Stimulated activated CD4-positive, alpha-beta T cell treated with anti-CD3 and anti-CD28 coated beads, Interleukin-4, amount 100 ng/mL, for 48 hours (primary cell): ENCODE measurements at places on chromosomes 3 and 15.

- no peak for DNase-seq
These were observed 7.4 kb downstream of the PLXND1 start for GRCh38 chr3:129599073-129599472.

- DNase-seq = no peak
These were observed 837 bp downstream of the LRRN1 start for GRCh38 chr3:3800080-3800455.

DNA sequence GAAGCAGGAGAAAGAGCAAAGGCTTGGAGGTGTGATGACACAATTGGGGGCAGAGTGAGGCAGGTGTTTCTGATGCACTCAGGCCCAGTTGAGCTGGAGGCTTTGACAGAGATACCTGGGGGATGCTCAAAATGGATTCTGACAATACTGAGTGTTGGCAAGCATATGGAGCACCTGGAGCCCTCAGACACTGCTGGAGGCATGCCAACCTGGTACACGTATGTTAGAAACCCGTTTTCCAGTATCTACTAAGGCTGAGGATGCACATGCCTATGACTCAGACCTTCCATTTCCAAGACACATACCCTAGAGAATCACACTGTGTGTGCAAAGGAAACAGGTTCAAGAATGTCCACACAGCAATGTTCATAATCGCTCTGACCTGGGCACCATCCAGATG is 58.7 kb downstream of the WNT7A start:
- DNase-seq = no peak

DNA sequence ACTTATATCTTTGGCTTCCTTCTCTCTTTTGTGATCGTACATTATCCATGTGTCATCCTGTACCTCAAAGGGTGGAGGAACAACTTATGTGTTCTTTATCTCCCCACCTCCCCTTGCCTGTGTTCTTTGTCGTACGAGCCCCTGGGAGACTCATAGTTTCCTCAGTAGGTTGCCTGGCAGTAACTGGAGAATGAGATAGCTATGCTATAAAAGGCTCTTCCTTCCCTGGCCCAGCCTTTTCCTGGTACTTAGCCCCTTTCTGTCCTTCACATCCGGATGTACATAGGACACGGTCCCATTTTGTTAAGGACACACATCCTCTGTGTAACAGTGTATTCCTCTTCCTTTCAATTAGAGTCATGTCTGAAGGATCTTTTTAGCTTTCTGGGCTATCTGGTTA is 32.1 kb downstream of the PLCL2 start:
- no peak for DNase-seq

- no peak for DNase-seq
These were observed 3.3 kb downstream of the PIK3CA start for GRCh38 chr3:179151474-179151873.

DNA sequence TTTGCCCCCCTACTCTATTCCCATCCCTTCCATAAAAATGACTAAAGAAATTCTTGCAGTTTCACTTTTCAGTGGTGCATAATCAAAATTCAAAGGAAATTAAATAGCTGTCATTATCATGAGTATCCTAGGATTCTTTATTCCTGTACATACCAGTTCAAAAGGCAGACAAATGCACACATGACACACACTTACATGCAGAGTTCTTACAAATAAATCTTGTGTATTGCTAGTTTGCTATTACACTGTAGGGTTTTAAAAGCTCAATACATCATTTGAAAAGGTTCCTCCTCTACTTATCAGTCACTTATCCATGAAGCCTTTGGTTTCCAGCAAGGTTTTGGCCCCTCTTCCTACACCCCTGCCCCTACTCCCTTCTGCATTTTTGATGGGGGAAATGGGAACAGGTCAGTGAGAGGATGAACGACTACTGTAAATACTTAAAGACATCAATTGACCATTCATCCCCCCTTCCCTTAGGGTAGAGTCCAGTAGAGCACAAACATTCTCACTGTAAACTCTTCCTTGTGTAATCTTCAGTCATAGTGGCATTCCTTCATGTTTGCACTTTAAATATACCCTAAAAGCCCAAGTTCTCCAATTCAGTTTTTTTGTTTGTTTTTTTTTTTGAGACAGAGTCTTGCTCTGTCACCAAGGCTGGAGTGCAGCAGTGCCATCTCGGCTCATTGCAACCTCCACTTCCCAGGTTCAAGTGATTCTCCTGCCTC is 92.6 kb downstream of the SUCLG2 start:
- DNase-seq = no peak

DNA sequence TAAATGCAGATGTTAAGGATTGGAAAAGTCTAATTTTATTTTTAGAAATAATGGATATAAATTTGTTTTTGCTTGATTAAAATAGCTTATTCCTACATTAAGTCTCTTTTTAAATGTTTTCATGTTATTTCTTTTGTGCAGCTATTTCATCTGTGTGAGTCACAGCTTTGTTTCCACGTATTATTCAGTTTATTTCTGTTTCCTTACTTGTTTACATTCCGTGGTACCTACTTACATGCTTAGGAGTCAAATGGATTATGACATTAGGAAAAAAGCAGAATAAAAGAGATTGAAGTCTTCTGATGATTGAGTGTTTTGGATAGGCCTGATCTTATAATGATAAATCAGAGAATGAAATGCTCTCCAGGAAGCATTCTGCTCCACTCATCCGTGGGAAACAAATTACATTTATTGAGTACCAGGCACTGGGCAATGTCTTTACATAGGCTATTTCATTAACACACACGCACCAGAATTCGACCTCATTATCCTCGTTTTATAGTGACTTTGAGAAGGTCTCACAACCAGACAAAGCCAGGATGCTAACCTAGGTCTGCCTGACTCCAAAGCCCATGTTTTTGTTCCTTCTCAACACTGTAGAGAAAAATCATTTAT is 38.1 kb upstream of the RASA2 start:
- DNase-seq = no peak

DNA sequence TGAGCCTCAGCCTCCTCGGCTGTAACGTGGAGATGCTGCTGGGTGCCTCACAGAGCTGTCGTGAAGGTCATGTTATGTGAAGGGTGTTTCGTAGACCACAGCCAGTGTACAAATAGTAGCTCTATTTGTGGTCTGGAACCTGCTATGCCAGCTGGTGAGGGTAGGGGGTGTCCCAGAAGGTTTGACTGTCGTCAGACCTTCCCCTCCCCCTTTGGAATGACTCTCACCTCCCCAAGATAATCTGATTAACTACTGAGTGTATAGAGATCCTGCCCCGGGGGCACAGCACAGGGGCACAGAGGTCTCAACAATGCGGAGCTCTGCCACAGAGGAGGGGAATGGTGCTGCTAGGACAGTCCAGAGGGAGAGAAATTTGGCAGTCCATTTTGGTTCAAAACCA is 20.5 kb downstream of the FGD5 start:
- no peak for DNase-seq

GRCh38 chr3:24086617-24087404 is 141.7 kb downstream of the NR1D2 start:
- DNase-seq = no peak

DNA sequence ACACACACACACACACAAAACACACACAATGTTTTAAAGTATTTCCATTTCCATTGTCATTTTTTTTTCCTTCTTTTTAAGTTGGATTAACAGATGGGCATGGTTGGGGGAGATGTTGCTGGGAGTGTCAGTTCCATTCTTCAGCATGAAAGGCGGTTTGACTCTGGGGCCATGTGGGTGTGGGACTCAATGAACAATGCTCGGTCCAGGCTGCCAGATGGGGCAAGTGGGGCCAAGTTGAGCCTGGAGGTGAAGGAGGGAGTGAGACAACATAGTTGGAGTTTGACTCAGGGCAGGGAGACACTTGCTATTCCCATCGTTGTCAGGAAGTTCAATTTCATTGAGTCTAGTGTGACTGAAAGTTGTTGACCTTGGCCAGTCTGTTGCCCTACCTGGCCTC is 125.3 kb downstream of the TLE3 start:
- no peak for DNase-seq

- no peak for DNase-seq
These were observed 38.8 kb downstream of the EOGT start for GRCh38 chr3:68974711-68975110.

DNA sequence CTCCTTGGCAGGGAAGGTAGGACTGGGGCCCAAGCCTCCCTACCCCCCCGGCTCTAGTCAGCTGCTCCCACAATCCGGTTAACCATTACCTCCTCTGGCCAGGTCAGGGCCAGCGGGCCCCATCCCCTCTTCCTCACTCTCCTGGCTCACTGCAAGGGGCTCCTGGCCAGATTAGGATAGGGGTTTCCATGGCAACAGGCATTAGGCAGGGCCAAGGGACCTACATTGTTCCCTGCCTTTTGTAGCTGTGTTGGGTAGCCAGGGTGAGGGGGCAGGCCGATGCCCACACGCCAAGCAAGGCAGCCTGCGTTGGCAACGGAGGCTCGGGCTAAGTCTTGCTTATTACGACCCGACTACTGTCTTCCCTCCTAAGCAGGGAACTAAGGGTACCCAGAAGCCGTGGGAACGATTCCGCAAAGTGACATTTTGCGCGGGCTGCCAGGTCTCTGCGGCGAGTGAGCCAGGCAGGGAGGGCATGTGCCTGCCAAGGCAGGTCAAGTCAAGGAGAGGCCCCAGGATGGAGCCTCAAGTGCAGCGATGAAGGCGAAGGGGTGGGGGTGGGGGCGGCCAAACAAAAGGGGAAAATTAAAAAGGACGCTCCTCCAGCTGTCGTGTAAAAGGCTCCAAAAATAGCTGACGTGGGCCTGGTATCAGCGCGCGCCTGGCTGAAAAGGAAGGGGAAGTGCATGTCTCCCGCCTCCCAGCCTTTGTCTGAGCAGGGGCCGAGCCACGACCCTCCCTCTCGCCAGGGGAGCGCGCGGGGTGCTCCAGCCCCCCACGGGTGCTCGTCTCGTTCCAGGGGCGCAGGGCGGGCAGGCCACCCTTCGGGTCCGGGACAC is 919 bp downstream of the IDH2 start:
- DNase-seq = peak; percentile 24

- DNase-seq = no peak
These were observed 26.7 kb downstream of the PIK3CA start for GRCh38 chr3:179174898-179175297.

DNA sequence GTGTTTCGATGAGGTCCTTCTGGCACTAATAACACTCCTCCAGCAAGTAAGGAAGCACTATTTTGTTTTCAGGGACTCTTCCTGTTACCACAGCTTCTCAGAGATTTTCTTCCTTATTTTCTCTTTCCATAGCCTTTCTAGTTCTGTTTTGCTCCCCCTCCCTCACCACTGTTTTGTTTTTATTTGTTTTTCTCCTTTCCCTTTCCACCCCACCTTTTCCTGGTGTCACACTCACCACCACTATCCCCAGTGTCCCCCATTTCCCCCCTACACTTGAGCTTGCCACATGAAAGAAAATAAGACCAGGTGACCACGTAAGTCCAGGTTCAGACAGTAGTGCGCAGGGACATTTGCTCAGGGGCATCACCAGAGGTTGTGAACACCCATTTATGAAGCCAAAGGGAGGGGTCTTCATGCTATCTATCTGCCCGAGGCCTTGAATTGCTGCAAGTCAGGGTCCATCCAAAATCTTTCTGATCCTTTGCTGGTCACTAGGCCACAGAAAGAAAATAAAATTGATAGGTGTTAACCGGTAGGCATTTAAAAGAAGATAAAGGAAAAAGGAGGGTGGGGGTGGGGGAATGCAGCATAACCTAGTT is 1.4 kb upstream of the RFTN1 start:
- DNase-seq = no peak

DNA sequence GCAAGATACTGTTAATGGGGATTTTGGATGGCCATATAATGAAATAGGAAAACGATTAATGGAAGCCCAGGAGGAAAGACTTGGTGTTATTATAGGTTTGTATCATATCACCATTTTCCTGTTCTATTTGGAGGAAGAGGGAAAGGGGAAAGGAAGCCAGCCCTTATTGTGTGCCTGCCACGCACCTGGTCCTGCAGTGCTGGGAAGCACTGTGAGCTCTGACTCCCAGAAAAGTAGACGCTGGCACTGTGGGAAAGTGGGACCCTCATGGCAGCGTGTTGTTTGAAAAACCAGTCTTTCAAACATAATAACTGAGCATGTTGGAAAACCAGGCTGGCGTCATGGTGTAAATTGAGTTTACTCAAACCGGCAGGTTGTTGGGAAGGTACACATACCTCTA is 22.0 kb downstream of the CGNL1 start:
- no peak for DNase-seq

GRCh38 chr3:71400986-71401451 is 182.5 kb downstream of the FOXP1 start:
- DNase-seq = no peak

- no peak for DNase-seq
These were observed 198.9 kb upstream of the TOPAZ1 start for GRCh38 chr3:44042772-44043171.

GRCh38 chr3:53674582-53674981 is 171.6 kb downstream of the CHDH start:
- DNase-seq = no peak

- no peak for DNase-seq
These were observed 12.2 kb upstream of the IDH2 start for GRCh38 chr15:90114451-90114901.

- no peak for DNase-seq
These were observed 323.0 kb upstream of the CDIN1 start for GRCh38 chr15:36256404-36256807.

DNA sequence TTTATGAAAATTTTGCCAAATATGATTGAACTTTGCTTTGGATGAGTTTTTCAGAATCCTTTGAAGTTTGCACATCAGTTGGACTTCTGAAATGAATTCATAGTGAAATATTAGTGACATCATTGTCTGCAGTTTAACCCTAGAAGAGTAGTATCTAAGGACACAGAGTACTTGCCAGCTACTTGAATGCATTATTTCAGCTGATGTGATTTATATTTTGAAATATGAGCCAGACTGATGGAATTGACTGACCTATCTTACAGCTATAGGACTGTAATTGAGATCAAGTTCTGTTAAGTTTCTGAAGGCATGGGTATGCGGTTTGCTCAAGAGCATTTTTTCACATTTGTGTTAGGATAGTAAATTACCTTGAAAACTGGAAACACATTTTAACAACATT is 51.2 kb downstream of the LYSMD4 start:
- no peak for DNase-seq

- DNase-seq = no peak
These were observed 276.2 kb upstream of the EPHA6 start for GRCh38 chr3:96538186-96538585.

- DNase-seq = no peak
These were observed 31.2 kb downstream of the ZPLD1 start for GRCh38 chr3:102466001-102466400.

- DNase-seq = no peak
These were observed 103.3 kb downstream of the GOLIM4 start for GRCh38 chr3:167992381-167992780.

DNA sequence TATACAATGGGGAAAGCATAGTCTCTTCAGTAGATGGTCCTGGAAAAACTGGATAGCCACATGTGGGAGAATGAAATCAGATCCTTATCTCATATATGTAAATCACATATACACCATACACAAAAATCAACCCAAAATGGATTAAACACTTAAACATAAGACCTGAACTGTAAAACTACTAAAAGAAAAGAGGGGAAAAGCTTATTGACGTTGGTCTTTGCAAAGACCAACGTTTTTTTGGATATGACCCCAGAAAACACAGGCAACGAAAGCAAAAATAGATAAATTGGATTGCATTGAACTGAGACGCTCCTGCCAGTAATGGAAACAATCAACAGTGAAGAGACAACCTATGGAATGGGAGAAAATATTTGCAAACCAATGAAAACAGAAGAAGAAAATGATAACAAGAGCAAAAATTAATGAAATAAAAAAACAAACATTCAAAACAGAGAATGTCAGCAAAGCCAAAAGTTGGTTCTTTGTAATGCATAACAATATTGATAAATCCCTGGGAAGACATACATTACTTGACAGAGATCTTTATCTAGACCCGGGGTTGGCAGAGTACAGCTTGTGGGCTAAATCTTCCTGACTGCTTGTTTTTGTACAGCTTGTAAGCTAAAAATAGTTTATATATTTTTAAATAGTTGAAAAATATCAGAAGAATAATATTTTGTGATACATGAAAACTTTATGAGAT is 86.9 kb downstream of the NEO1 start:
- no peak for DNase-seq
